Smooth muscle cell of the umbilical artery (primary cell): ENCODE measurements at places on chromosomes 11 and 22. TPM values are rescaled to one million over a fixed set of nuclear protein-coding genes. Genes with fewer than 3 reads are reported as not detected.

Gene OR6T1
- not detected in 2 replicates for total RNA-seq

Gene ADM2
- 6.5 and 7.6 TPM in 2 replicates for total RNA-seq

Gene KBTBD4
- total RNA-seq = 17.6 and 24.9 TPM in 2 replicates

Gene TCN1
- total RNA-seq = not detected in 2 replicates

Gene NXPE4
- total RNA-seq = not detected in 2 replicates

Gene IGLL5
- not detected in 2 replicates for total RNA-seq

Gene C11orf65
- 1.1 and 1.5 TPM in 2 replicates for total RNA-seq

Gene FAM180B
- not detected in 2 replicates for total RNA-seq

Gene FAM83F
- not detected in 2 replicates for total RNA-seq
